ENCODE measurements at places on chromosomes 6 and 20.

- DNase-seq: no peak
Measured at GRCh38 chr6:30876039-30876730, 8.1 kb upstream of the DDR1 start.

GRCh38 chr20:44073675-44074071 is 113.3 kb downstream of the JPH2 start:
- peak; percentile 67 for DNase-seq

DNA sequence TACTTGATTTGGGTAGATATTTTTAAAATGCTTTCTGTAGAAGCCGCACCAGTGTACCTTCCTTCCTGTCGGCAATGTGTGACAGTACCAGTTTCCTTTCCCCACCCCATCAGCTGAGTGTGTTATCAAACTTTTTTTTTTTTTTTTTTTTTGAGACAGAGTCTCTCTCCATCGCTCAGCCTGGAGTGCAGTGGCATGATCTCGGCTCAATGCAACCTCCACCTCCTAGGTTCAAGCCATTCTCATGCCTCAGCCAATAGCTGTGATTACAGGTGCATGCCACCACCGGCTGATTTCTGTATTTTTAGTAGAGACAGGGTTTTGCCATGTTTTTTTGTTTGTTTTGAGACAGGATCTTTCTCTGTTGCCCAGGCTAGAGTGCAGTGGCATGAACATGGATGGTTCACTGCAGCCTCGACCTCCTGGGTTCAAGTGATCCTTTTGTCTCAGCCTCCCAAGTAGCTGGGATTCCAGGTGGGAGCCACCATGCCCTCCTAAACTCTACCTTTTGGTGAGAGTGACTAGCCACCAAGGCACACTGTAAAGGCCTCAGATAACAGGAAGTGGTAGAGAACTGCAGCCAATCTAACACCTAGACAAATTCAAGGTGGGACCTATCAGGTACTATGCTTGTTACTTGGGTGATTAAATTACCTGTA is 26.5 kb upstream of the ZBTB22 start:
- DNase-seq: no peak

DNA sequence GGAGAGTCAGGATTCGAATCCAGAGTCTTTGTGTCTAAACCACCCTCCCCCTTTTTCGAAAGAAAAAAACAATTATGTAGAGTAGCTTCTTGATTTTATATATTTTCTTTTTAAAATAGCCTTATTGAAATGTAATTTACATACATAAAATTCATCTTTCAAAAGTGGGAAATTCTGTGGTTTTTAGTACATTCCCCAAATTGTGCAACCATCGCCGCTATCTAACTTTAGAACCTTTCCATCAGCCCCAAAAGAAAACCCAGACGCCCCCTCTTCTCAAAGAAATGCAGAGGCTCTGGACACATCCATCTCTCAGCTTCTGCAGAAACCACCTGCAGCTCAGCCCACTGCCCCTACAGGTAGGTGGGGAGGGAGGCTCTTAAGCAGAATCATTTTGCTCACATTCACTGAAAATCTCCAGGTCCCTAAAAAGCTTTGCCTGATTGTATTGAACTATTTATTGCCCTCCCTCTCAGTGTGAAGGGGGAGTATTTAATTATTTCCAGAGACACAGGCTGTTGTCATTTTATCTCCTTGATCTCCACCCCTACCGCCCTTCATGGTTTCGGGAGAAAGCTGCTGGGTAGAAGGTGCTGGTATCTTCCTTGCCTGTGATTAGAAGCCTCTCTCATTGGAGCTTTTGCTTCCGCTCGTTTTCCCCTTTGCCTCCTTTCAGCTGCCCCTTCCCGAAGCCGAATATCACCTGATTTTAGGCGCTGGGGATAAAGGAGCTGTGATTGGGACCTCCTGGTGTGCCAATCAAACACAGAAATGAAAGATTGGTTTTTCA is 68.7 kb upstream of the KCNG1 start:
- no peak for DNase-seq

- no peak for DNase-seq
Measured at GRCh38 chr6:428047-428603, 36.6 kb downstream of the IRF4 start.

DNA sequence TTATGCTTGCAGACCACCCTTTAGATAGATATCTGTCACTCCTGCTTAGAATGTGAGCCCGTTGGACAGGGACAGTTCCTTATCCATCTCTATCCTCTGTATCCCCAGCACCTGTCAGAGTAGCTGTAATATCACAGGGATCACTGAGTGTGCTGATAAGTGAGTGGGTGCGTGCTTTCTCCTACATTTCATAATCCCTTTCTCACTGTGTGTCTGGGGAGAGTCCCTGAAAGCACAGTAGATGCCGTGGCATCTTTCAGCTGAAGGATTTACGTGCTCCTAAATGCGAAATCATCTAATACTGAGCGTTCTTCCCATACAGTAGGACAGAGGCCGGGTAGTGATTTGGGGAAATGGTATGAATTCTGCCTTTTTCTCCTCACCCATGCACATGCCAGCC is 198.9 kb upstream of the SASH1 start:
- DNase-seq: no peak

All from SK-N-MC (cell line).